ENCODE measurements at places on chromosomes 12 and 14. TPM values are rescaled to one million over a fixed set of nuclear protein-coding genes. Genes with fewer than 3 reads are reported as not detected.

DNA sequence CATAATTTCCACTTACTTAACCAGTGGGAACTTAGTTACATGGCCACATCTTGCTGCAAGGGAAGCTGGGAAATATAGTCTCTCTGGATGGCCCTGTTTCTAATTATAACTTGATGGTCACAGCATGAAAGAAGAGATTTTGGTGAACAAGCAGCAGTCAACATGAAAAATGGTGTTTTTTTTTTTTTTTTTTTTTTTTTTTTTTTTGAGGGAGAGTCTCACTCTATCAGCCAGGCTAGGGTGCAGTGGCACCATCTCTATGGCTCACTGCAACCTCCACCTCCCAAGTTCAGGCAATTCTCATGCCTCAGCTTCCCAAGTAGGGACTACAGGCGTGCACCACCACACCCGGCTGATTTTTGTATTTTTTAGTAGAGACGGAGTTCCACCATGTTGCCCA, 10.8 kb downstream of the SRGAP1 start:
- DNase-seq: no peak

- no peak for DNase-seq
Measured at GRCh38 chr14:99125113-99125512, 146.9 kb downstream of the BCL11B start.

GRCh38 chr14:85533861-85534291, 3.9 kb downstream of the FLRT2 start:
- no peak for DNase-seq

TOMM20L gene
- total RNA-seq: not detected

ACACB gene
- total RNA-seq: 14.7 TPM

DNA sequence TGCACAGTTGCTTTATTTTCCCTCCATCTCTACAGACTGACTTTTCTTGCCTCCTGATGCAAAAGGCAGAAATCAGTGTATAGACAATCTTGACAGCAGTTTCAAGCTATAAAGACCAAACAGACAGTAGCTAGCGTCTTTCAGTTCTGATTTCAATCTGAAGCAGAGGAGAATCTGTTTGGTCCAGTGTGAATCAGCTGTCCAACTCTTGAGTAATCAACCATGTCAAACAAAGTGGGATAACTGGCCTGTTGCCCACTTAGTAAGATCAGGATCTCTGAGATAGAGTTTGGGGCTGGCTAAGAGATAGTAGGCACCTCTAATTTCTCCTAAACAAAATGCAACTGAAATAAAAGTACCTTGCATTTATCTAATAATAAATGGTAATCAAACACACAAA, 797.4 kb upstream of the FBXO33 start:
- DNase-seq: no peak

MYH6 gene
- total RNA-seq: not detected

ANG gene
- 4.8 TPM for total RNA-seq

- DNase-seq: no peak
Measured at GRCh38 chr14:61322011-61322798, 826 bp downstream of the PRKCH start.

DNA sequence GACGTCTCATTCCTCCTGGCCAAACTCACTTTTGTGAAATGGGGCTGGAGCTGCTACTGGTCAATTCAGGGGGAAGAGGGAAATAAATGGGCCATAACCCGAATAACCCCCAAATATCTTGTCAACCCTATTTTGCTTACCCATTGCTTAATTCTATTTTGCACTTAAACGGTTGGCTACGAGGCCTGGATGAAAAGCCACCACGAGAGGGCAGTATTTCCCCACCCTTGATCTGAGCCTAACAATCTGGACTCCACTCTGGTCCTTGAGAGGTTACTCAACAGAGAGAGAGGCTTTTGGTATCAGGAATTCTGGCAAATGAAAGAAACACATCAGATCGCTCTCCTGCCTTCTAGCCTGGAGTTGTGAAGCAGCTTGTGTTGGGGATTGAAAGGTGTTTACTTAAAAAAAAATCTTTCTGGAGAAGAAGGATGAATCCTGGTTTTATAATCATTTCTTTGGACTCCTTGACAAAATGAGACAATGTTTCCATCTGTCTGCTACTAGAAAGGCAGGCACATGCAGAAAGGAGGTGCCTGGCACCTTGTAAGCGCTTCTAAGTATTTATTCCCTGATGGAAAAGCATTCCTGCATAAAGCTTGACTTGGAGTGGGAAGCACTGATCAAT, 22.4 kb upstream of the FBXO21 start:
- peak; percentile 89 for DNase-seq

DNA sequence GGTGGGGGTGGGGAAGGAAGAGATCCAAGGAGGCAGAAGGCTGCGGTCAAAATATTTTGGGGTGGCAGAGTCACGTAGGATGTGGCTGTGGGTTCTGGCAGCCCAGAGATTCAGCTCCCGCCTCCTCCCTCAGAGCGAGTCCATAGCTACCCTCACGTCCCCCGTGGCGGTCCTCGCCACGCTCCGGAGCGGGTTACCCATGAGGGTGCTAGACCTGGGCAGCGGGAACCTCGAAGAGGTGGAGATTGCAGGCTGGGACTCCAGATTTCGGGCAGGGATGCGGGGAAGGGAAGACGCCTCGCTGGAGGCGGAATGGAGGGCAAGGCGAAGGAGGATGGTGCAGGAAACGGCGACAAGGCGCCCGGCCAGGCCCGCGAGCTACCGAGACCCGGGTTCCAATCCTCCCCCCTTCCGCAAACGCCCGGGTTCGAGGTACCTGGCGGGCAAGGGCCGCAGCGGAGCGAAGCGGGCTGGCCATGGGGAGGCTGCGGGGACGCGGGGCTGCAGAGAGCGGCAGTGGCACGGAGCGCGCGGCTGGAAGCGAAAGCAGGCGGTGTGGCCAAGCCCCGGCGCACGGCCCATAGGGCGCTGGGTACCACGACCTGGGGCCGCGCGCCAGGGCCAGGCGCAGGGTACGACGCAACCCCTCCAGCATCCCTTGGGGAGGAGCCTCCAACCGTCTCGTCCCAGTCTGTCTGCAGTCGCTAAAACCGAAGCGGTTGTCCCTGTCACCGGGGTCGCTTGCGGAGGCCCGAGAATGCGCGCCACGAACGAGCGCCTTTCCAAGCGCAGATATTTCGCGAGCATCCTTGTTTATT, 46.2 kb downstream of the BCAT1 start:
- DNase-seq: no peak

DNA sequence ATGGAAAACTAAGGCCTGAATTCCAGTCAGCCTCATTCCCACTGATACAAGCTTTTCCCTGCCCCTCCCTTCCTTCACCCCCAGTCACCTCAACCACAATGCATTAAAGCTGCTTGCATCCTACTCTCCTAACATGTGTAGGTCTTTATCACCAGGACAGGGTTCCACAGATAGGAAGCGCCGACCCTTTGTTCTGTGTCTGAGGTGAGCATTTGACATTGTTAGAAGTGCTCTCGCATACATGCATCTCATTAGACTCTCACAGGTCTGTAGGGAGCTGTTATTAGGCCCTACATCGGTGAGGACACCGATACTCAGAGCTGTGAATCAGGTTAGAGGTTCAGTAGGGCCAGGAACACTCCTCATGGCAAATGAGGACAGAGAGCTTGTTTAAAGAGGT, 13.2 kb upstream of the EDDM3A start:
- DNase-seq: no peak

- DNase-seq: no peak
Measured at GRCh38 chr12:112750971-112751370, 40.6 kb upstream of the RPH3A start.

DNA sequence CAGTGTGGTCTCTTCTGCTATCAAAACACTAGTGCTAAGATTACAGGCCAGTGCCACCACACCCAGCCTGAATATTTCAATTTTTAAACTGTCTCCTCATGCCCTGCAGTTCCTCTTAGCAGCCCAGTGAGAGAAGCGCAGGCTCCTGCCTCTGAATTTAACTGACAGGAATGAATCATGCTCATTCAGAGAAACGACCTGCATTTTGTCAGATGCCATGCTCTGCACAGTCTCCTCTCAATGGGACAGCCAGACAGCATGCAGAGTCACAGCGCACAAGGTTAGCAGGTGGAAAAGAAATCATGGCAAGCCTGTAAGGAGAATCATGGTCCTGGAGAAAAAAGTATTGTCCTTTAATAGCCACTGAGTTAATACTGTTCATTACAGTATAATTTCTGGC, 691.0 kb upstream of the SEL1L start:
- no peak for DNase-seq

DNA sequence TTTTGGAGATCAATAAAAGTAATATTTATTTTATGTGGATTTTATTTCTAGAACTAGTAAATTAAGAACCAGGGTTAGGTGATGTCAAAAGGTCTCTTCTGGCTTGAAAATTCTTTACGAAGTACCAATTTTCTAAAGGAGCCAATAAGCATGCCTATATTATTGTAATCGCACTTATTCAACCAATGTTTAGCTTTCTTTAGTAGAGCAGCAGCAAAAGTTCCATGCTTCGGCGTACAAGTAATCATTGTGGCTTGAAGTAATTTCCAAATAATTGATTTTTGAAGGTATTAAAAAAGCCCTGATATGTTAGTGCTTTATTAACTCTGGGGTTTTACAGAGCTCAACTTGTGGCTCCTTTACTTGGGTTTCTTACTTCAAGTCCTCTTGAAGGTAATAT, 3.4 kb downstream of the RMST start:
- no peak for DNase-seq

- DNase-seq: no peak
Measured at GRCh38 chr12:98295681-98296080, 219.7 kb upstream of the TMPO start.
